ENCODE measurements at places on chromosomes 11 and 22. TPM values are rescaled to one million over a fixed set of nuclear protein-coding genes. Genes with fewer than 3 reads are reported as not detected.

Gene CATSPER1
- not detected for total RNA-seq

Gene TMEM191C
- not detected for total RNA-seq

Gene SCN3B
- total RNA-seq = not detected

Gene MB
- total RNA-seq = not detected

Gene FOXRED2
- total RNA-seq = 10.6 TPM

DNA sequence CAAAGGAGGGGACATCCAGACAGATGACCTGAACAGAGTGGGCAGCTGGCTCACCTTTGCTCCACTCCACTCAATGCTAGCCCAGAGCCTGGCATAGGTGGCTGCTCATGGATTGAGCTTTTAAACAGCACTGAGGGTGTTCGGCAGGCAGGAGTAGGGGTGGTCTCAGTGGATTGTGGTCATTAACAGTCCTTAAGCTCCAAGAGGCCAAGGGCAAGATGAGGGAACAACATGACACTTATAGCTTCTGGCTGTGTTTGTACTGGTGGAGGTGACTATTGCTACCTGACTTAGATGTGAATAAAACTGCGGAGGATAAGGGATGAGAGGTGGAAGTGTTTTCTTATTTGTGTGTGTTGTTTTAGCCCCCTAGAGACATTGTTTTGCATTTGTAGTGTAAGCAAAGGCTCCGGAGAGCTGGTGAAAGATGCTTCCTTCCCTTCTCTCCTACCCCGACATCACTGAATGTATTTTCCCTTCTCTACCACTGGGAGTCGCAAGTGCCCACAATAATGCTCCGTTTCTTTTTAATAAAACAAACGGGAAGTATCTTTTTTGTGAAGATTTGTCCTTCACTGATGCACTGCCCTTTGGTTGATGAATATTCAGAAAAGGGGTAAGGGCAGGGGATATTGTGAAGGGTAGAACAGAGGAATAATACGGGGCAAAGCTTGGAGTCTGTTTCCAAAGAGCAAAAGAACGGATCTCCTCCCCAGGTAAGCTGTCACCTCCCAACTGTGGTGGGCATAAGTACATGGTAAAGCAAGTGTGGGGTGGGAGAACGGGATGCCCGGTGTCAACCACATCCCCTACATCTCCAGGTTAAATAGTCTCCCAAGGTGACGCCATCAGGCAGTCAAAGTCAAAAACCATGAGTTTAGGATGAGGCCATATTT, 27.5 kb upstream of the MTNR1B start:
- H3K27ac ChIP-seq = no peak overlapping the region
- H3K4me3 ChIP-seq = no peak overlapping the region
- no peaks in the 10 kb centered on the region for H3K4me1 ChIP-seq
- peak; percentile 27 for DNase-seq
- H3K36me3 ChIP-seq = no peaks in the 10 kb centered on the region

GRCh38 chr11:73961321-73961720, 10.5 kb downstream of the DNAJB13 start:
- H3K4me3 ChIP-seq = no peak overlapping the region
- H3K36me3 ChIP-seq = no peaks in the 10 kb centered on the region
- peaks cover 2% of the 10 kb centered on the region for H3K27me3 ChIP-seq
- no peak overlapping the region for H3K27ac ChIP-seq
- DNase-seq = no peak

DNA sequence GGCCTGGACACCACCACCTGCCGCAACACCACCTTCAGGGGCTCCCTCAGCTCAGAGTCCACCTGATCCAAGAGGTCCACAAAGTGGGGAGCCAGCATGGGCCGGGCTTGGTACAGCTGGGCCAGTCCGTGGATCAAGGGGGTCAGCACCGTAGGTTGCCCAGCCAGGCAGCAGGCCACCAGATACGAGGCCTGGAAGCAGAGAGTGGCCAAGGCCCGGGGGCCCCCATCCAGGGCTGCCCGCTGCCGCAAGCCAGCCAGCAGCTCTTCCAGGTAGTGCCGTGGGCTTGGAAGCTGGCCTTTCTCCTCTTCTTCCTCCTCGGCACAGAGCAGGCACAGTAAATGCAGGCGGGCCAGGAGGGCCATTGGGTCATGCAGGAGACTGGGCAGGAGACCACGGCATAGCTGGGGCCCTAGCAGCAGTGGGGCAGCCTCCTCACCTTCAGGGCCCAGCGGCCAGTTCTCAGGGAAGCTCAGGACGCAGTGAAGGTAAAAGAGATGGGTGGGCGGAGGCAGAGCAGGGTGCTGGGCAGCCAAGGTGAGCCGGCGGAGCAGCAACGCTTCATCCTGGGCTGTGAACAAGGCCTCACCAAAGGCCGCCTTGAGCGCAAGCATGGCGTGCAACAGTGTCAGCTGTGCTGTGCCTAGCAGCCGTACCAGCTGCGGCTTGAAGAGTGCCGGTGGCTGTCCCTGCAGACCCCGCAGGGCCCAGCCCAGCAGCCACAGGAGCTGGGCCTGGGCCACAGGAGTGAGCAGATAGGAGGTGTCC, 1.7 kb downstream of the AP5B1 start:
- peaks cover 10% of the 10 kb centered on the region for H3K4me1 ChIP-seq
- peak overlapping the region; percentile 49 for H3K4me3 ChIP-seq
- no peak overlapping the region for H3K27ac ChIP-seq

DNA sequence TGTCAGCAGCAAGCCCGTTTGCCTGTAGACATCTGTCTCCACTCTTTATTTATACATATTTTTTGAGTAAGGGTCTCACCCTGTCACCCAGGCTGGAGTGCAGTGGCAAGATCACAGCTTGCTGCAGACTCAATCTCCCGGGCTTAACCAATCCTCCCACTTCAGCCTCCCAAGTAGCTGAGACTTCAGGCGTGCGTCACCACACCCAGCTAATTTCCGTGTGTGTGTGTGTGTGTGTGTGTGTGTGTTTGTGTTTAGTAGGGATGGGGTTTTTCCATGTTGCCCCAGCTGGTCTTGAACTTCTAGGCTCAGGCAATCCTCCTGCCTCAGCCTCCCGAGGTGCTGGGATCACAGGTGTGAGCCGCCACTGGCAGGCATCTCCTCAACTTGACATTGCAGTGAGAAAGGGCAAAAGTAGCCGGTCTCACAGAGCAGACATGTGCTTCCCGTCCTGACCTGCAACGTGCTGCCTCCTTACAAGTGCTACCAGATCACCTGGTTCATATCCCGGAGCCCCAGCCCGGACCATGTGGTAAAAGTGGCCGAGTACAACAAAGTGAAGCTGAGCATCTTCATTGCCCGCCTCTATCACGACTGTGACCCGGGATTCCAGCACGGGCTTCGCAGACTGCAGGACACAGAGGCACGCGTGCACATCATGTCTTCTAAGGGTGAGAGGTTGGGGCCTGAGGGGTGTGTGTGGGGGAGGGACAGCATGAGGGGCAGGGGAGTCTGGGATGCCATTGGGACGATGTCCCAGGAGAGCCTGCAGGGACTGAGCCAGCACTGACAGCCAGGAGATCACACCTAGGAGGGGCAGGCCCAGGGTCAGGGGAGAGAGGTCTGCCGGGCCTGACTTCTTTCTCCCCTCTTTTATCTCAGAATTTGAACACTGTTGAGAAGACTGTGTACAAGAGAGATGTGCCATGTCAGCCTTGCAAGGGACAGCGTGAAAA, 5.6 kb upstream of the APOBEC3H start:
- H3K4me3 ChIP-seq = no peak overlapping the region
- H3K27me3 ChIP-seq = no peaks in the 10 kb centered on the region
- peaks cover 79% of the 10 kb centered on the region for H3K4me1 ChIP-seq
- no peaks in the 10 kb centered on the region for H3K36me3 ChIP-seq

- H3K27ac ChIP-seq = peak overlapping the region; percentile 91
- peak; percentile 68 for DNase-seq
- H3K27me3 ChIP-seq = no peaks in the 10 kb centered on the region
- peaks cover 5% of the 10 kb centered on the region for H3K36me3 ChIP-seq
These were observed 767 bp downstream of the SLC43A1 start for GRCh38 chr11:57514538-57515331.

DNA sequence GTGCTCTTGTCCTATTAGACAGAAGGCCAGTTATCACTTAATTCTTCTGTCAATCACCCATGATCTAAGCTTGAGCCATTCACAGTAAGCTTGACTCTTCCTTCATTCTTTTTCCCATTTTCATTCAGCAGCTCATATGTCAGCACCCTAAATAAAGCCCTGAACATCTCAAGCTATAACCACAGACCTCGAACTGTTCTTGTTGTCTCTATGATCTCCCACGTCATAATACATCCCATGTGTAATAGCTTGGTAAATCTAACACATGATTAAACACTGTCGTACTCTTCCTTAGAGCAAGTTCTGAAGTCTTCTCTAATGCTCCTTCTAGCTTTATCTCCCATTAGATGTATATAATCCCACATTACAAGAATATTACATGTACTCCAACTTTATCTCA, 14.4 kb downstream of the MUC15 start:
- no peak overlapping the region for H3K4me3 ChIP-seq
- no peaks in the 10 kb centered on the region for H3K36me3 ChIP-seq
- no peak for DNase-seq
- H3K27me3 ChIP-seq = no peaks in the 10 kb centered on the region

GRCh38 chr22:27501191-27501936, 300.2 kb downstream of the MN1 start:
- H3K4me3 ChIP-seq = no peak overlapping the region
- DNase-seq = no peak
- no peak overlapping the region for H3K27ac ChIP-seq
- H3K36me3 ChIP-seq = no peaks in the 10 kb centered on the region
- H3K4me1 ChIP-seq = no peaks in the 10 kb centered on the region
- H3K27me3 ChIP-seq = no peaks in the 10 kb centered on the region

GRCh38 chr11:9643751-9644150, 20.1 kb upstream of the SWAP70 start:
- H3K36me3 ChIP-seq = no peaks in the 10 kb centered on the region
- no peak overlapping the region for H3K4me3 ChIP-seq
- H3K27me3 ChIP-seq = peaks cover 4% of the 10 kb centered on the region
- H3K4me1 ChIP-seq = no peaks in the 10 kb centered on the region
- DNase-seq = no peak

GRCh38 chr11:65573391-65574079, 1.2 kb downstream of the FAM89B start:
- H3K27me3 ChIP-seq = no peaks in the 10 kb centered on the region
- H3K27ac ChIP-seq = peak overlapping the region; percentile 83
- peaks cover 18% of the 10 kb centered on the region for H3K36me3 ChIP-seq

GRCh38 chr11:6323291-6323905, 3.1 kb upstream of the CAVIN3 start:
- peaks cover 30% of the 10 kb centered on the region for H3K27me3 ChIP-seq
- H3K4me1 ChIP-seq = peaks cover 26% of the 10 kb centered on the region
- DNase-seq = no peak
- no peak overlapping the region for H3K4me3 ChIP-seq
- no peaks in the 10 kb centered on the region for H3K36me3 ChIP-seq

DNA sequence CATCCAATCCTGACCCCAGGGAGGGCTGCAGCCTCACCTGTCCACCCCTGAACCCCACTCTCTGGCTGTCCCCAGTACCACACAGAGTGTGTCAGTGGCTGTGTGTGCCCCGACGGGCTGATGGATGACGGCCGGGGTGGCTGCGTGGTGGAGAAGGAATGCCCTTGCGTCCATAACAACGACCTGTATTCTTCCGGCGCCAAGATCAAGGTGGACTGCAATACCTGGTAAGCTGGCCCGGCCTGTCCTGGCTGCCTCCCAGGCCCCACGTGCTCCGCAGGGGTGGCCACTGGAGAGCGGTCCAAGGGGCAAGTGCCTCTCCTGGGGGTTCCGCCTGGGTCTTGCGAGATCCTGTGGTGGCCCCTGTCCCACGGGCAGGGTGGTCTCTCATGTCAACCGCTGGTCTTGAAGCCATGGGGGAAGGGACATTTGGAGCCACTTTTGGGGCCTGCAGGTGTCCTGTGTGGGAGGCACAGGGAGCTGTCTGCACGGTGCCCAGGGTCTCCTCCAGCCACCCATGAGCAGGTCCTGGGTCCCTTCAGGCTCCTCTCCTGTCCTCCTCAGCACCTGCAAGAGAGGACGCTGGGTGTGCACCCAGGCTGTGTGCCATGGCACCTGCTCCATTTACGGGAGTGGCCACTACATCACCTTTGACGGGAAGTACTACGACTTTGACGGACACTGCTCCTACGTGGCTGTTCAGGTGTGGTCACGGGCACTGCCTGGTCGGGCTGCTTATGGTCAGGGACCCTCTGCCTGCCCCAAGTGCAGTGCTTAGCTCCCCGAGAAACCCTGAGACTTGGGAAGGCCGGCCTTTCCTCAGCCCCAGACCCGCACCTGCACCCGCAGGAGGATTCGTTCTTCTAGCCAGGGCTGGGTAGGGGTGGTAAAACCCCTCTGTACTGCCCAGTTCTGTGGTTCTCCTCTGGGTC, 11.8 kb downstream of the MUC2 start:
- H3K4me1 ChIP-seq = no peaks in the 10 kb centered on the region
- H3K27ac ChIP-seq = no peak overlapping the region
- no peaks in the 10 kb centered on the region for H3K36me3 ChIP-seq

- no peak overlapping the region for H3K27ac ChIP-seq
- H3K4me3 ChIP-seq = no peak overlapping the region
- H3K27me3 ChIP-seq = no peaks in the 10 kb centered on the region
- no peaks in the 10 kb centered on the region for H3K36me3 ChIP-seq
- DNase-seq = no peak
These were observed 18.7 kb upstream of the BID start for GRCh38 chr22:17792854-17793434.

DNA sequence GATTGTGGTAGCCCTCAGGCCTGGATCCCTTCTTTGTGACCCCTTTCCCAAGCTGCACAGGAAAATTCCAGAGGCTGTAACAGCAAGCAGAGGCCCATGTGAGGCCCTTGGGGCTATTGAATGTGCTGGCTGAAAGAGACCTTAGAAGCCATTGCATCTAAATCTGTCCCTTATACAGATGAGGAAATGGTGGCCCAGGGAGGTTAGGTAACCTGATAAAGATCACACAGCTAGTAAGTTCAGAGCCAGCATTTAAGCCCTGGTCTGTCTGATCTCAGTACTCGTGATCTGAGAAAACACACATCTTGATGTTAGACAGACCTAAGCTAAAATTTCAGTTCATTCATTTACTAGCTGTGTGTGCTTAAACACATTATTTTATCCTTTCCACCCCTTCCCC, 115.9 kb upstream of the TBCEL start:
- H3K4me3 ChIP-seq = no peak overlapping the region
- no peak overlapping the region for H3K27ac ChIP-seq
- H3K4me1 ChIP-seq = no peaks in the 10 kb centered on the region
- peaks cover 7% of the 10 kb centered on the region for H3K27me3 ChIP-seq
- H3K36me3 ChIP-seq = no peaks in the 10 kb centered on the region

All from activated naive CD4-positive, alpha-beta T cell treated with anti-CD3 and anti-CD28 coated beads for 36 hours (primary cell).